ENCODE measurements at places on chromosomes 5 and 9. TPM values are rescaled to one million over a fixed set of nuclear protein-coding genes. Genes with fewer than 3 reads are reported as not detected.

C9orf78 gene
- total RNA-seq, result 41.3 TPM

ADRB2 gene
- total RNA-seq, result 0.55 TPM

C9orf50 gene
- not detected for total RNA-seq

TICAM2 gene
- 2.2 TPM for total RNA-seq

TEX48 gene
- total RNA-seq, result not detected

NEK6 gene
- total RNA-seq, result 77.7 TPM

CSF2 gene
- not detected for total RNA-seq

CMYA5 gene
- 0.70 TPM for total RNA-seq

SCGB3A2 gene
- total RNA-seq, result not detected

GRM6 gene
- not detected for total RNA-seq

TMC1 gene
- total RNA-seq, result 0.40 TPM

PCDH1 gene
- 147 TPM for total RNA-seq

NUP214 gene
- 44.1 TPM for total RNA-seq

MZB1 gene
- total RNA-seq, result 36.9 TPM

RFK gene
- total RNA-seq, result 52.3 TPM

HK3 gene
- 1.3 TPM for total RNA-seq

PIP5K1B gene
- total RNA-seq, result 83.1 TPM

CCL27 gene
- not detected for total RNA-seq
